Large intestine (tissue), 12 donors: ENCODE measurements at places on chromosomes 7 and 10. TPM values are rescaled to one million over a fixed set of nuclear protein-coding genes. Genes with fewer than 3 reads are reported as not detected.

Gene NCF1
- 3.1 TPM for polyA plus RNA-seq

- DNase-seq: peak; percentile 53
Measured at GRCh38 chr7:45978010-45978681, 57.1 kb upstream of the IGFBP3 start.

DNA sequence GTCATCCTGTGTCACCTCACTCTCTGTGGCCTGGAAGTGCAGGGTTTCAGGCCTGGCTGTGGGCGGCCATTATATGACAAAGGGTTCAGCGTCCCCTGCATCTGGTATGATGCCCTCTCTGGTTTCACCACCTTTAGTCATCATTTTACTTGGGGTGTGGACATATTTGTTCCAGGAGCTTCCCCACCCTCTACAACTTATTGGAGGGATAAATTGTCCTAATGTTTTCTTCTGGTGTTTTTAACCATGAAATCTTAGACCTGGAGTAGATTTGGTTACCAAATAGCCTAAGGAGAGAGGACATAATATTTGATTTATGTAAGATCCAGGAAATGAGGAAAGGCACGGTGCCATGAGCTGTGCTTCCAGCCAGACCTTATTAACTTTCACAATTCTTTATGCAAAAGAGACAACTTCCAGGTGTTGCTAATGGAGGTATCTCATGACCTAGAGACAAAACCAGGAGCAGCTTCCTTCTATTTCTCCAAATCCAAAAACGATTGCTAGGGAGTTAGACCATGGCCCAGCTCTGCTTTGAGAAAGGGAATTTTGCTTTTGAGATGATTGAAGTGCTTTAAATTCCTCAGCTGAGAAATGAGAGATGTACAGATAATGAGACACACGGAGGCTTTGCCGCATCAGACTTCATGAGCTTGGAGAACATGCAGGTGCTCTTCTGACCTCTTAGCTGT, 20.9 kb downstream of the WBP1L start:
- no peak for DNase-seq

GRCh38 chr10:51080311-51081006, 6.2 kb downstream of the PRKG1 start:
- no peak for DNase-seq

DNA sequence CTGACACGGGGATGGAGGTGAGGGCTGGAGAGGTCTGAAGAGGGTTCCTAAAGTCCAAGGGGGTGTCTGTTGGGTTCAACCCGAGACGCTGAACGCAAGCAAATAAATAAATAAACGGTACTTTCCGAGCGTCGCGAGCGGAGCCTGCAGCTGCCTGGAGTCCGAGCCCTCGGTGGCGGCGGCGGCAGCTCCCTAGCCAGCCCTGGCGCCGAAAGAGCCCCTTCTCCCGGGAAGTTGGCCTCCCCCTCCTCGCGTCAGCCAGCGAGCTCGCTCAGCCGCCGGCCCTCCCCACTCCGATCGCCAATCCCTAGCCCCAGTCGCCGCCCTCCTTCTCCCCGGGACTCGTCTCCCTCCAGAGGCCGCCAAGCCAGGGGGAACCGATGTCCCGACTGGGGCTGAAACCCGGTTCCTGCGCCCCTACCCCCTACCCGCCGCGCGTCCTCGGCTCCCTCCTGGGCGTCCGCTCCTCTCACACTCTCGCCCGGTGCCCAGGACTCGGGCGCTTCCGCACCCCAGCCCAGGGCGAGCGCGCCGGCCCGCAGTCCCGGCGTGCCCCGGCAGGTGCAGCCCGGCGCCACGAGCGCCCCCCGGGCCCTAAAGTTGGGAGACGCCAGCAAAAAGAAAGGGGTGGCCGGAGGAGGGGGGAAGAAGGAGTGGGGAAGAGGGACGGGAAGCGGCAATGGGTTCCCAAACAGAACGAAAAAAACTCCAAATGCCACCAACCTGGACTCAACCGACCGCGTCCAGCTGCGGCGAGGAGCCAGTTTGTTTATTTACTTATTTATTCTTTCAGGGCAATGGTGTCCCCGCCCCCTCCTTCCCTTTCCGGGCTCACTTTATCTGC, at the start of gene GFRA1:
Gene GFRA1 (minus strand): TSS at position 767 of the 844 bp plus-strand sequence. CDS start 1,177 bp downstream, outside the sequence.
- peak; percentile 17 for DNase-seq

GRCh38 chr7:15557686-15558085, 4.1 kb downstream of the AGMO start:
- DNase-seq: no peak

DNA sequence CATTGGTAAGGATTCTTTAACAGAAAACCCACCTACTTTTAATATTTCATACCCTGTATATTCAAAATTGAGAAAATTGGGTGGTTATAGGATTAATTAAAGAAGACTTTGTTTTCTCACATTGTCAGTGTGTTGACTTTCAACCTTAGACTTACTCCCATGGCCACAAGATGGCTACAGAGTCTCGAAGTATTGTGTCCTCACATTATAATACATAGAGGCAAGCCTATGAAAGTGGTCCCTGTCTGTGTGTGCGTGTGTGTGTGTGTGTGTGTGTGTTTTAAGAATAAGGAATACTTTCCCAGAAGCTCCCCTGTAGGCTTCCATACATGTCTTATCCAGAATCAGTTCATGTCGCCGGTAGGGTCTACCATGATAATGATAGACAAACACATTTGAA, 180.0 kb downstream of the PHF14 start:
- DNase-seq: no peak

DNA sequence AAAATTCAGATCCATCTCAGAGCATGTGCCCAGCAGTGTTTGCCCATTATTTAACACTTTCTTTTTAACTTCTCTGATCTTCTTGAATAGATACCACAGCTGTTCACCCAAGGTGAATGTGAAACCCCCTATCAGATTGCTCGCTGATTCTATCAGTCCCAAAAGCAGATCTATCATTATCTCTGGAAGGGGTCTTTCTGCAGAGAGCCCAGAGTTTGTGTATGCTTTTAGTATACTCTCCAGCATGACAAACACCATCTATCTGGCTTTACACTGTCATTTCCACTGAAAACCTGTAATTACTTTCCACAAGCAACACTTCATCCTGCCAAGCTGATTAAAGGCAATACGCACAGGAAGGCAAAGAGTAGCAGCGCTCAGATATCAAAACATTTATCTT, 168.2 kb downstream of the CACNA2D1 start:
- DNase-seq: no peak

GRCh38 chr7:35411331-35411730, 157.4 kb upstream of the TBX20 start:
- no peak for DNase-seq

Gene ODAD2
- 0.61 TPM for polyA plus RNA-seq

DNA sequence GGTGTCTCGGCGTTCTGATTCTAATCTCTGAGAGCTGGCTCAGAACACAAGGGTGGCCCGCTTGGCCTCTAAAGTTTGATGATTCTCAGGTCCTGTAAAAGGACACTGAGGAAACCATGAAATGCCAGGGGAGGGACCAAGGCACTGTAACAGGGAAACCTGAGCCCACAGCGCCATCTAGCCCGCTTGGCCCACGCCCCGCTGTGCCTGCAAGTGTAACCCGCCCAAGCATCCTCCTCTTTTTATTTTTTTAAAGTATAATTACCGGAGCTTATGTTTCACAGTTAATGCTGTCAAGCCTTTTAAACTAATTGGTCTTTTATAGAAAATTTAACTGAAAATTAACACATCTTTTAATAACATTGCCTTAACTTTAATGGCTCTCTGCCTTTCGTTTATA, 734.7 kb downstream of the KCNMA1 start:
- DNase-seq: peak; percentile 6

DNA sequence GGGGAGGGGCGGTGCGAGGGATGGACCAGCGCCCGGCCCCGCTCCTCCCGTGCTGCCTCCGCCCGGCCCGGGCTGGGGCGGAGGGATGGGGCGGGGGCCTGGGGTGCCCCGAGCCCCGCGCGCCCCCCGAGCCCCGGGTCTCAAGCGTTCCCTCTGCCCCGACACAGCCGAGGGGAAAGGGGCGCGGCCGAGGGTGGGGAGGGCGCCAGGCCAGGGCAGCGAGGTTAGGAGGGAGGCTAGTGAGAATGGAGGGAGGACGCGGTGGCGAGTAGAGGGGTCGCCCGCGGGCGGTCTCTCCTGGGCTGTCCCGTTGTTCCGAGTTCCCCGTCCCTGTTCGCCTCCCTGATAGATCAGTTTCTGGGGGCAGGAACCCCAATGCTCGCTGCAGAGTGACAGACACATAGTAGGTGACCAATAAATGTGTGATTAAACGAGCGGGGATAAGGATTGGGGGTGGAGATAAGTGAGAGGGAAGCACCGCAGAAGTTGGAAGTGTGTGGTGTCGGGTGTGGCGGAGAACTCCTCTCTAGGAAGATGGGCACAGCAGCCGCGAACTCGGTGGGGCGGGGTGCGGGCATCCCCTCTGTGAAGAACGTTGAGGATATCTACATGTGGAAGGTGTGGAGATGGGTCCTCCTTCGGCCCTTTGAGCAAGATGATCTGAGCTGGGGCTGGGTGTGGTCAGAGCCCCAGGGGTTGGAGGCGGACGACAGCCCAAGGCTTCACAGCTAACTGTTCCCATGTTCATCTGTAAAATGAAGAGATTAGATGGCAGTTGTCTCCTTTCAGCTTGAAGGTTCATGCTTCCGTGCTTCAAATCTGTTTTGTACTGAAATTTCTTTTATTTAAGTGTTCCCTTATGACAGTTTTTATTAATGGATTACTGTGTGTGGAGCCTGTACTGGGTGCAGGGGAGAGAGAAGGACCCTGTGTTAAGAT, 580 bp downstream of the ZNF775 start:
- DNase-seq: peak; percentile 49

Gene ELAPOR2
- polyA plus RNA-seq: 8.2 TPM

DNA sequence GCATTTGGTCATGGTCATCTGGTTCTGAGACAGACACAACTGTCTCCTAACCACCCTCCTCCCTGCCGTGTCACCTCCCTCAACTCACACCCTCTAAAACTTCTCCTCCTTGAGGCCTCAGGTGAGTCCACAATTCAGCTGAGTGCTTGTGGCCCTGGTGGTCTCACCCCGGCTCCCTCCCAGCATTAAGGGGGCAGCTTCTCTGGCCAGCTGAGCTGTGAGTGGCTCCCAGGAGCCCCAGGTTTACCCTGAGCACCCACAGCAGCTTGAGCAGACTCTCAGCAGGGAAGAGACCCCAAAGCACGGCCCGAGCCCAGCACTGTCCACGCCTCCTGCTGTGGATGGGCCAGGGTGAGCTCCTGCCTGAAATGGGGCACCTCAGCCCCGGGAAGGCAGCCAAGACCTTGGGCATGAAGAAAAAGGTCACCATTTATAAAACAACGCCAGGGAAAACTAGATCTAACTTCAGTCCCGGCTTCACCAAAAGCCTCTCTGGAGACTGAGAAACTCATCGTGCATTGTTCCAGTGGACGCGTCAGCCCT, 201.2 kb downstream of the TCERG1L start:
- no peak for DNase-seq

DNA sequence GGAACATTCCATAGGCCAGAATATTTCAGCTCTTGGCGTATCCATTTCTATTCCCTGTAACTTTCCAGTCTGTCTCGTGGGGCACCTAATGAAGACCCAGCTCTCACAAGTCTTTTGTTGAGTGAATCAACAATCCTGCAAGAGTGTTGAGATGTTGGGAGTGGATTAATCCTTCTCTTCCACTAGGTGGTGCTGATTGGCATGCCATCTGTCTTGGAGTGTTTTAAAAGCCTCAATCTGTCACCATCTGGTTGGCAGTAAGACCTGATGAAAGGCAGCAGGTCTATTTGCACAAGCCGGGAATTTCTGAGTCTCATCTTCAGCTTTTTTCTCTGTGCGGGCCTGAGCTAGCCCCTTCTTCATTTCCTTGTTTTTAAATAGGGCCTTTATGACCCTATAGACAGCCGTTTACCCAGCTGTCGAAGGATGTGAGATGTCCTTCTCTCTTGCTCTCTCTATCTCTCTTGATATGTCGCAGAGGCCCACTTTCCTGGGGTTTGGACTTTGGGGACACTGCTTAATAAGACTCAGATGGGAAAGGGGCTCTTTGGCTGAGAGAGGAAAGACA, 180.5 kb downstream of the ZNF365 start:
- peak; percentile 9 for DNase-seq

- no peak for DNase-seq
Measured at GRCh38 chr7:142298009-142298408, 40.2 kb upstream of the PRSS58 start.

- no peak for DNase-seq
Measured at GRCh38 chr7:39069031-39069430, 91.3 kb downstream of the POU6F2 start.

DNA sequence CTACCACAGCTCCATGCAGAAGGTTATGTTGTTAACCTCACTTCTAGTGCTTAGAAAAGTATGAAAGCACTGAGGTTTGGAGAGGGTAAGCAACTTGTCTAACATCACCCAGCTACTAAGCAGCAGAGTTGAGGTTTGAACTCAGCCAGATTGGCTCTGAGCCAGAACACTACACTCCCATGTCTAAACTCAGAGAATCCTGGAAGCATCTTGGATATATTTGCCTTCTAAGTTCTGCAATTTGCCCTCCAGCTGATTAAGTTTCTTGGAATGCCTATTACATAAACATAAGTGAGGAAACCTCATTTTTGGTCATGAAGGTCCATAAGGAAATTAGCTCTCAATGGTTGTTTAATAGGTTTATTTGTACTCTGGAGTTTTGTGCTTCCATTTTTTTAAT, 78.1 kb upstream of the PHYHIPL start:
- no peak for DNase-seq

GRCh38 chr7:112162784-112163506, 43.3 kb downstream of the DOCK4 start:
- DNase-seq: no peak

DNA sequence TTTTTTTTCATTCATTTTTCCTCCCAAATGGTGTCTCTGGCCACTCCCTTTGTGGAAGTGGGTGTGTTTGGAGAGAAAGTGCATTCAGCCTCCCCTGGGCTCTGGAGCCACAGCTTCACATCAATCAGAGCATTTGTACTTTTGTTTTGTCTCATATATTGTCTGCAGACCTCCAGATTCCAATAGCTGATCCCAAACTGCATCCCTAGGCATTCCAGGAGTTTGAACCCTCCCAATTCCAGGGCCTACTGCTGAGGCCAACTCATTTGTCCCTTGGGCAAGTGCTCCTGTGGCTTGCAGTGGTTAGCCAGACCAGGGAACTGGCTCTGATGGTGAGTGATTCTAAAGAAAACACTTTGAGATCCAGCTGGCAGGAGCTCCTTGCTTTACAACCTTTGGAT, 163.3 kb downstream of the IPMK start:
- no peak for DNase-seq

Gene NAT16
- polyA plus RNA-seq: 0.21 TPM

DNA sequence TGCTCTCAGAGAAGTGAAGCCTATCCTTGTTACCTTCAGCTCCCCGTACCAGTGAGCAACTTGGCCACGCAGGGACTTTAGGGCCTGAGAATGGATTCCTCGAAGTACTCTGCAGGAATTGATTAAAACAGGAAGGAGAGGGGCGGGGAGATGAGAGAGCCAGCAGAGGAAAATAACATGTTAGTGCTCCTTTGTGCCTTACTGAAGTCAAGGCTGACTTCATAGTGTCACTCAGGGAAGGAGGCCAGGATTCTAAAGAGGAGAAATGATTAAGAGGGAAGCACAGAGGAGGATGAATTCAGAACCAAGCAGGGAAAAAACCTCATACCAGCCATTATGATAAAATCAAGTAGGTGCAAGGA, 195.6 kb upstream of the RHOBTB1 start:
- no peak for DNase-seq

DNA sequence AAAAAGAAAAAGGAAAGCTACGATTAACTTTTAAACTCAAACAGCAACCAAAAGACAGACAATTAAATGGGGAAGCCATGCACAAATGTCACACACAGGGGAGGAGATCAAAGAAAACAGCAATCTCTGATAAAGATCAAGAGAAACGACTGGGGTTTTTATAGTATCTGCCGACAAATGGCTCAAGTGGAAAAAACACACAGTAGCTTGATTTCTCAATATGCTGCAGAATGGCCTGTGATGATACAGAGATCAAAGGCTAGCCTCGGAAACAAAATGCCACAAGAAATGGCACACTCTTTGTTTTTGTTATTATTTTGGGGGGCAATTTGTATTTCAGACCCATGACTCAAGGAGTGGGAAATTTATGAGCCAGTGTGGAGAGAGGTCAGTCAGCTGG, 126.1 kb downstream of the TEX36 start:
- DNase-seq: no peak
